SHP77 treated with DMSO at 0.1 percent for 48 hours (cell line): ENCODE measurements at places on chromosomes 6 and 20.

DNA sequence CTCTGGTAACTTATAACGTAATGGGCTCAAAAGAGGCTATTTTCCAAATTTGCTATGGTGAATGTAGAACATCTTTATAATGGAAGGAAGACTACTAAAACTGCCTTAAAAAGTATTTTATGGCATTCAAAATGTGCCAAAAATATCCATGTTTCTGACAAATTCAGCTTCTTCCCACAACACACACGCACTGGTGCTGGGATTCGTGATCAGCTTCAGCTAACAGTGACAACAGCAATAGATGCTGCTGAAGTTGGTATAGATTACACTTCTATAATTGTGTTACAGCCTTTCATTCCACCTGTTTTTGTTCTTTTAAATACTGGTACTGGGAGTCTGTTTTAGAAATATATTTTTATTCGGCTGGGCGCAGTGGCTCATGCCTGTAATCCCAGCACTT lies 19.0 kb downstream of the NUDT3 start:
- no peak for DNase-seq

DNA sequence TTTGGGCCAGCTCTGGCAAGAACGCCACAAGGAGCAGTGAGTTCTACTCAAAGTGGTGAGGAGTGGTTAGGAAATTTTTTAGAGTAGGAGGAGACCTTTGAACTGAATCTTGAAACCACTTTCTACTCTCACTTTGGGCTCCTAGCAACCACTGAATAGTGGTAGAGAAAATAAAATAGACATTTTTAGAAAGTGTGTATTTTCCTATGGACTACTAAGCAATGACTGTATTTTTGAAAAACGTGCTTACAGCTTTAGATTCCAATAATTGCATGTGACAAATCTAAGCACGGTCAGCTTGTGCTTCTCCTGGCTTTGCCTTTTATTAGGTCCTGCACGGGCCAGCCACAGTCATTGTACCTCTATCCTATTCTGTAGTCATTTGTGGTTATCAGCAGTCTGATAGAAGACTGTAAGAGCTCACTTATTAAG lies 8.7 kb upstream of the IFNGR1 start:
- DNase-seq: no peak

DNA sequence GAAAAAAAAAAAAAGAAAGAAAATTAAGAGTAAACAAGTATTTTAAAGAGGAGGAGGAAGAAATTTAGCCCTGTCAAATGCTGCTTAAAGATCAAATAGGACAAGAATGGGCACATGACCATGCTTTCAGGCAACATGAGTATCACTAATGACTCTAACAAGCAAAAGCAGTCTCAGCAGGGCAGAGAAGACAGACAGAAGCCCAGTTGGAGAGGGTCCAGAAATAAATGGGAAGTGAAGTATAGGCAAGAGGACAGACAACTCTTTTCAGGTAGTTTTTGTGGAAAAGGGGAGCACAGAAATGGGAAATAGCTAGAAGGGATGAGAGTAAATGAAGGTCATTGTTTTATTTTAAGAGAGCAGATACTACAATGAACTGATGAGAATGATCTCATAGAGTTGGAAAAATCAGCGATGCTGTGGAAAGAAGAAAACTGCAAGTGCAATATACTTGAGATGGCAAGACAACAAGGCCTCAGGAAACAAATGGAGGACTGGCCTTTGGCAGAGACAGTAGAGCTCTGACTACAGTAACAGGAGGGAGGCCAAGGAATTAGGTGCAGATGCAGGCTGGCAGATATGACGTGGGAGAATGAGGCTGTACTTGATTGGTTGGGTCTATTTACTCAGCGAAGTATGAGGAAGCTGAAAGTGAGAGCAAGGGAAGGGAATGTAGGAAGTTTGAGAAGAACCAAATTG lies 40.3 kb downstream of the KIF6 start:
- DNase-seq: no peak

DNA sequence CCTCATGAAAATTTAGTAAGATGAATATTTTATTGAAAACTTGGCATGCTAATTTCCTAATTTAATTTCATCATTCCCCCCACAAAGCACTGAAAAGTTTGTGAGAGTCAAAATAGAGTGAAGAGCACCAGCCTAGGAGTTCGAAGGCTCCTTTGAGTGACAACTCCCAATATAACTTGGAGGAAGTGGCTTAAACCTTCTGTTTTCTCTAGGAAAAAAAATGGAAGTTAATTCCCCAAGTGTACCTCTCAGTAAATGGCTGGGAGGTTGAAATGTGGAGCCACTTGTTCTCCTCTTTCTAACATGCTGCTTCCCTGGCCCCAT lies 107.3 kb downstream of the MAP3K7 start:
- DNase-seq: no peak

- DNase-seq: no peak
These were observed 44.0 kb upstream of the PIM1 start for GRCh38 chr6:37125774-37126492.

DNA sequence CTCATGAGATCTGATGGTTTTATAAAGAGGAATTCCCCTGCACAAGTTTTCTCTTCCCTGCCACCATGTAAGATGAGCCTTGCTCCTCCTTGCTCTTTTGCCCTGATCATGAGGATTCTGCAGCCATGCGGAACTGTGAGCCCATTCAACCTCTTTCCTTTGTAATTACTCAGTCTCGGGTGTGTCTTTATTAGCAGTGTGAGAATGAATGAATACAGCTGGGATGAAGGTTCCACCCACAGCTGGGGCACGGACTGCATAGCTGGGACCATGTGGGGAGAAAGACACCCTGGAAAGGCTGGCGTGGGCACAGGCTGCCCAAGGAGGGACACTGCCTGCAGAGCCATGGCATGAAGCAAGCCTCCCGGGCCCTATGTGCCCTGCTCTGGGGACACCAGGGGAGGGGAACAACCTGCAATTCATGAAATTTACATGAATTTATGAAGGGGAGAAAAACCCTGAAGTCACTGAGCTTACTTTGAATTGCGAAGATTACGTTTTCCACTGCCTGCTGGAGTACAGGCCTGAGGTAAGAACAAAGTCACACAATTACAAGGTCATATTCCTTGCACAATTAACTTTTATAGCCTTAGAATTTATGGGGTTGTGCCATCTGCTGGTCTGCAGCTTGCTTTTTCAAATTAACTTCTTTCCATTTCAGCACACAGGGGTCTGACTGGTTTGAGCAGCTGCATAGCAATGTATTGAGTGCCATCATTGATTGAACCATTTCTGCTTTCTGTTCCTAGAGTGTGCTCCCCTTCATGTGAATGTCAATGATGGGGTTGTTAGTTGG lies 46.2 kb downstream of the SLC22A1 start:
- DNase-seq: no peak

DNA sequence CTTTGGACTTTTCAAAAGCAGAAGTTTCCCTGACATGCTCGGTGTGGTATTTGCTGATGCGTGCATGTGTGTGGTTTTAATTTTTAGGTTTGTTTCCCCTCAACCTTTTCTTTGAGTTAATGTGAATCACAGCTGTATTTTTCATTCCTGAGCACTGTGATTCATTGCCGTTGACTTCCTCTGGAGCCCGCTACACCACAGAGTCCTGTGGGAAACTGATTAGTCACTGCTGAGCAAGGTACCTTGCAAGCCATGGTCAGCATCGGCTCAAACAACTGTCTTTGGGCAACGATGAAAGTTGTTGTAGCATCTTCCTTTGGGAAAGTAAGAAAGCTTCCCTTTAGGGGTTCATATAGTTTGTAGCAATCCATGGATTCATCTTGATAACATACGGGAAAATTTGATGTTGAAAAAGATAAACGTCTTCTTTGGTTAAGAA lies 57.5 kb downstream of the RIN2 start:
- no peak for DNase-seq

GRCh38 chr20:16666272-16666671 lies 63.6 kb upstream of the SNRPB2 start:
- no peak for DNase-seq
